Ascending aorta (tissue), 2 donors: ENCODE measurements at places on chromosomes 2 and 18. TPM values are rescaled to one million over a fixed set of nuclear protein-coding genes. Genes with fewer than 3 reads are reported as not detected.

DNA sequence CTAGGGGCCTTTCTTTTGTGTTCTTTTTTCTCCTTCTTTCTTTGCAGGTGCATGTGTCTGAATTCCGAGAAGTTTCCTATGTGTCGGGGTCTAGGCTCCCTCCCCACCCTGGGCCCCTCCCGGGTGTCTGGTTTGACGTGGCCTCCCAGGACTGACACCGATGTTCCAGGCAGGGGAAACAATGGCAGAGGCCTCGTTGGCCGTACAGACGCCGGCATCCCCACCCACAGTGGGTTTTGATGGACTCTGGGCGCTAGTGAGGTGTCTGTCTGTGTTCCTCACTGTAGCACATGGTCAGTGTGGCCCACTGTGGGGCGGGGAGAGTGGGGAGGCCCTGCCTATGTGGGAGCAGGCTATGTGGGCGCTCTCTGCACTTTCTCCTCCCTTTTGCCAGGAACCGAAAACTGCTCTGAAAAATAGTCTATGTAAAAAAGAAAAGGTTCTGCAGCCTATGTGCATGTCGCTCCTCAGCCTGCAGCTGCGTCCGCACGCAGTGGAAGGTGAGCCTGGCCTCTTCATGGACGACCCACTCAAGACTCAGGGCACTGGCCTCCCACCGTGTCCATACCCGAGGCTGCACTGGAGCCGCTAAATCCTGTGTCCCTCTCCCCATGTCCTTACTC, 90.9 kb upstream of the ASB18 start:
- no peaks in the 10 kb centered on the region for H3K27me3 ChIP-seq
- H3K4me3 ChIP-seq = no peak overlapping the region
- no peak overlapping the region for H3K27ac ChIP-seq
- no peaks in the 10 kb centered on the region for H3K4me1 ChIP-seq
- H3K36me3 ChIP-seq = no peaks in the 10 kb centered on the region

- H3K27me3 ChIP-seq = no peaks in the 10 kb centered on the region
- peaks cover 3% of the 10 kb centered on the region for H3K4me1 ChIP-seq
- no peak for DNase-seq
- H3K27ac ChIP-seq = no peak overlapping the region
- H3K4me3 ChIP-seq = no peak overlapping the region
- no peaks in the 10 kb centered on the region for H3K36me3 ChIP-seq
Observed at GRCh38 chr2:85862426-85862825, 26.4 kb downstream of the ST3GAL5 start.

DNA sequence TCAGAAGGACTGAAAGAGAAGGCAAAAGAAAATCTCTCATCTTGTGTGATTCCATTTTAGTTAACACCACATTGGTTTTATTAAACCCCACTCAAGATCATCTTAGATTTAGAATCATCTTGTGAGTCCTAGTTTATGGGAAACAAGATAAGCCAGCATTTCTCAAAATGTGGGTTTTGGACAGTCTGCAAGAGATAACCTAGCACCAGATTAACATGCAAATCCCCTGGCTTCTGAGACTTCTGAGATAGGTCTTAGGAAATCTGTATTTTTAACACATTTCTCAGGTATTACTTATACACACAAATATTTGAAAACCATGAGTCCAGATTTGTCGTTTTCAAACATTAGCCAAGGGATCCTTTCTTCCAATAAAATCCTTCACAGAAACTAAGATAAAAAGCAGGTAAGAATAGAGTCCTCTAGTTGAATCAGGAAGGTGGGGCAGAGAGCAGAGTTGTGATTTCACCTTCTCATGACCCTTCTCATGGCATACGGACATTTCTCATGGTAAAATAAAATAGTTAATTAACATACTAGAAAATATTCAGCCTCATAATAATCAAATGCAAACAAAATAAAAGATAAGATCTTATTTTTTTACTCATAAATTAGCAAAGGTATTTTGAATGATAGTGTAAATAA, 287.2 kb upstream of the FN1 start:
- H3K36me3 ChIP-seq = no peaks in the 10 kb centered on the region
- no peaks in the 10 kb centered on the region for H3K27me3 ChIP-seq
- H3K4me3 ChIP-seq = no peak overlapping the region
- H3K4me1 ChIP-seq = peaks cover 7% of the 10 kb centered on the region

- no peak overlapping the region for H3K4me3 ChIP-seq
- DNase-seq = no peak
- H3K4me1 ChIP-seq = no peaks in the 10 kb centered on the region
- no peak overlapping the region for H3K27ac ChIP-seq
Observed at GRCh38 chr18:41378598-41378997, 576.4 kb upstream of the PIK3C3 start.

DNA sequence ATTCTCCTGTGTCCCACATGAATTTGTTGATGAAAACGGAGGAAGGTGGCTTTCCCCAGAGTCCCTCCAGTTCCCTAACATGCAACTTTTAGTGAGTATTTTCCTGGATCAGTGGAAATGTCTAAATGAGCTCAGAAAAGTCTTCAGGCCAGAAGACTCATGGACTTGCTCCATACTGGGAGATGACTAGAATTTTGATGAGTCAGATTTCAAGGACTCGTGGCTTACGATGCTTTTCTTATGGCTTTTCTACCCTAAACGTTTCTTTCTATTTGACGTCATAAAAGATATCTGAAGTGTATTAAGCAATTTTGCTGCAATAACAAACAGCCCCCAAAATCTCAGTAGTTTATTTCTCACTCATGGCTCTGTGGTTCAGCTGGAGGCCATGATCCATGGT, 397.6 kb downstream of the FBXO15 start:
- no peak overlapping the region for H3K4me3 ChIP-seq
- H3K36me3 ChIP-seq = no peaks in the 10 kb centered on the region
- H3K4me1 ChIP-seq = no peaks in the 10 kb centered on the region
- no peak overlapping the region for H3K27ac ChIP-seq

DNA sequence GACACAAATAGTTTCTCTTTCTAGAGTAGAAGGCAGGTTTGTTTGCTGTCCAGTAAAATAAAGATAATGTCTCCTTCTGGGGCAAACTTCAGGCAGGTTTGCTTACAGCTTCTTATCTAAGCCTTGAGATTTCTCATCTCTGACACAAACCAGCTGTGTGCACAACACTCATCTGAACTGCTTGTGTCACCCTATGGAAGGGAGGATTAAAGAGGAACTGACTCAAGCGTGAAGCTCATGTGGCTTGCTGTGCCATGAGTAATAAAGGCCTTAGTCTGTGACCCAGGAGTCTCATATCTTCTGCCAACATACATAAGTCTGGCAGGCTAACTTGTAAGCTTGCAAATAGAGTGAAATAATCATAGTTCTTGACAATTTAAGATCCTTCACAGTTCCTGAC, 24.2 kb upstream of the CPO start:
- no peak overlapping the region for H3K4me3 ChIP-seq
- H3K27me3 ChIP-seq = no peaks in the 10 kb centered on the region
- H3K4me1 ChIP-seq = no peaks in the 10 kb centered on the region
- no peak for DNase-seq
- no peak overlapping the region for H3K27ac ChIP-seq
- H3K36me3 ChIP-seq = no peaks in the 10 kb centered on the region

- H3K36me3 ChIP-seq = peaks cover 4% of the 10 kb centered on the region
- H3K27ac ChIP-seq = no peak overlapping the region
- no peak for DNase-seq
Observed at GRCh38 chr18:671405-671804, 14.0 kb downstream of the TYMS start.

- no peak for DNase-seq
- no peaks in the 10 kb centered on the region for H3K27me3 ChIP-seq
- no peaks in the 10 kb centered on the region for H3K36me3 ChIP-seq
- H3K4me1 ChIP-seq = no peaks in the 10 kb centered on the region
Observed at GRCh38 chr18:5982332-5982731, 87.0 kb upstream of the TMEM200C start.

DNA sequence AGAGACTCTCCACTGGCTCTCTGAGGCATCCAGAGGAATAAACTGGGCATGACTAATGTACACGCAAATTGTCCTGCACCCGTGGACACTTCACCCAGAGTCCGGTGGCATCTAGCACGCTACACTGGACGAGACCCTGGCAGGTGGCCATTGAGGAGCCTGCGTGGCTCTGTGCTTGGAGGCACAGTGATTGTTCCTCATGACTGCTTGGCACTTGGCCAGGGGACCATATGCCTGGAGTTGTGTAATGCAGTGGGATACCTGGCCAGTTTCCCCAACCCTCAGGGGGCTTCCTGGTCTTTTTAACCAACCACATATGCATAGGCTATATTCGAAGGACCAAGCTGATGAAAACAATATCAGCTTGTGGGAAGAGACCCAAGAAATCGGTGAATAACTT, 66.6 kb downstream of the MTCL1 start:
- no peak overlapping the region for H3K4me3 ChIP-seq
- DNase-seq = no peak
- H3K4me1 ChIP-seq = no peaks in the 10 kb centered on the region
- no peak overlapping the region for H3K27ac ChIP-seq
- H3K36me3 ChIP-seq = no peaks in the 10 kb centered on the region
- no peaks in the 10 kb centered on the region for H3K27me3 ChIP-seq

GRCh38 chr2:127063701-127064590, 43.0 kb downstream of the BIN1 start:
- peaks cover 16% of the 10 kb centered on the region for H3K4me1 ChIP-seq
- H3K36me3 ChIP-seq = no peaks in the 10 kb centered on the region
- H3K27ac ChIP-seq = peak overlapping the region; percentile 82
- no peaks in the 10 kb centered on the region for H3K27me3 ChIP-seq
- no peak for DNase-seq
- no peak overlapping the region for H3K4me3 ChIP-seq

GRCh38 chr2:237062585-237062984, 23.1 kb upstream of the COPS8 start:
- no peak overlapping the region for H3K4me3 ChIP-seq
- DNase-seq = no peak
- H3K36me3 ChIP-seq = no peaks in the 10 kb centered on the region

DNA sequence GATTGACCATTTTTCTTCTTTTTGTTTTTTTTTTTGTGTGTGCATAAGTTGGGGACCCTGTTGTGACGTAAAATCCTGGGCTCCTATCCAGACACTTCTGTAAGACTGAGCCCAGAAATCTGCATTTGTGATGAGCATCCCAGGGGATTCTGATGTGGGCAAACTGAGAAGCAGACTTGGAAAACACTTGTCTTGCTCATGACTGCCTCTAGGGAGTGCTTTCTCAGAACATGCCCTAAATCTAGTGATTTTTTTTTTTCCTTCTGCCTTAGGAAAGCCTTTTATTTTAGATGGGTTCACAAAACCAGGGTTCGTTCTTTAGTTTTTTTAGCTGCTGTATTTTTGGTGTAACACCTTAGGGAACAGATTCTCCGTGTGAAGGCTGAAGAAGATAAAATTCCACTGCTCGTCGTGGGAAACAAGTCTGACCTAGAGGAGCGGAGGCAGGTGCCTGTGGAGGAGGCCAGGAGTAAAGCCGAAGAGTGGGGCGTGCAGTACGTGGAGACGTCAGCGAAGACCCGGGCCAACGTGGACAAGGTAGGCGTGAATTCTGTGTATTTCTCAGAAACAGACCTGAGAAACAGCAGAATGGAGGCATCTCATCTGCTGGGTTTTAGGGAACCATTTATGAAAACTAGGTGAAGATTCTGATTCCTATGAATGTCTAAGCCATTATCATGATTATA, 36.7 kb downstream of the RALB start:
- no peak overlapping the region for H3K27ac ChIP-seq
- no peaks in the 10 kb centered on the region for H3K4me1 ChIP-seq
- no peak overlapping the region for H3K4me3 ChIP-seq
- no peak for DNase-seq
- no peaks in the 10 kb centered on the region for H3K27me3 ChIP-seq

DNA sequence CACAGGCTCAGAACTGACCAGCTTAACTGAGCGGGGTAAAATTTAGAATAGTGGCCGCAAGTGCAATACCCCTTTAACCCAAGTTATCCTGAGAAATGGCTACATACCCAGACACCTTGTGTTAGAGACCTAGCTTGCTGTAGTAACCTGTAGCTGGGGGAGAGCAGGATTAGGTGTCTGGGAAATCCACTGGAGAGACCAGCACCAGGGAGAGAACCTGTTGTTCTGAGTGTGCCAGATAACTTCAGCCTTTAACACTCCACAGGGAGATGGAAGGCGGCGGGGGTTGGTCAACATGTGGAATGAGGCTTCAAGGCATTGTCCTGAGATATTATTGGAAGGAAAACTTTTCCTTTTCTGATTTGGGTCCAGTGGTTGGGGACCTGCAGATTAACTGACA, 356.0 kb downstream of the PTPRM start:
- no peaks in the 10 kb centered on the region for H3K36me3 ChIP-seq
- no peaks in the 10 kb centered on the region for H3K27me3 ChIP-seq
- H3K4me3 ChIP-seq = no peak overlapping the region

GRCh38 chr2:120203251-120204021, 19.8 kb downstream of the TMEM185B start:
- H3K27me3 ChIP-seq = no peaks in the 10 kb centered on the region
- no peak for DNase-seq
- H3K36me3 ChIP-seq = no peaks in the 10 kb centered on the region

The RAB12 gene
- total RNA-seq = 35.5 TPM

The NIFK gene
- total RNA-seq = 31.9 TPM

The PLB1 gene
- total RNA-seq = 9.7 TPM

The IL36A gene
- total RNA-seq = not detected

The CENPA gene
- total RNA-seq = not detected

The GALNT13 gene
- not detected for total RNA-seq

The GPR39 gene
- total RNA-seq = 0.64 TPM

The CRYBA2 gene
- not detected for total RNA-seq

The ANKRD30BL gene
- not detected for total RNA-seq

The ALPP gene
- not detected for total RNA-seq

The DUSP11 gene
- total RNA-seq = 24.6 TPM

The PFN4 gene
- not detected for total RNA-seq

The MGAT4A gene
- 8.0 TPM for total RNA-seq
